ENCODE measurements at places on chromosomes 4 and X. TPM values are rescaled to one million over a fixed set of nuclear protein-coding genes. Genes with fewer than 3 reads are reported as not detected.

DNA sequence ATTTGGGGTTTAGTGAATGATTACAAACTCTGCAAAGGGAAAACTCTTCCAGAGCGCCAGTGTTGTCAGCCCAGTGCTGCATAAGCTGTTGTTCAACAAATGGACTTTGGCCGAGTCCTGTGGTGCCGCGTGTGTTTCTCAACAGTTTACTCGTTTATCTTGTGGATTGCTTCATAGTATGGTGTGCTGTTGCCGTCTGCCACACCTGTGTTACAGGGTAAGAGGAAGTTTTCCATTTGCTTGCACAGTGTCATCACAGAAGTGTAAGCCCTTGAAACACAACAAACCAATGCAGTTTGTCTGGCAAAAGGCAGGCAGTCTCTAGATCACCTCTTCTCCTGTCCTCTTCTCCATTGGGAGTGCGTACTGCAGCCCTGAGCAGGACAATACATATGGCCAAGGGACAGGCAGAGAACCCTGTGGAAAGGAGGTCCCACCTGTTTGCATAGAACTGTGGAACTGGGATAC is 66.3 kb downstream of the DCUN1D4 start:
- H3K27me3 ChIP-seq = no peaks in the 10 kb centered on the region
- DNase-seq = peak; percentile 79
- no peaks in the 10 kb centered on the region for H3K36me3 ChIP-seq
- H3K4me1 ChIP-seq = peaks cover 35% of the 10 kb centered on the region
- H3K27ac ChIP-seq = peak overlapping the region; percentile 64

GRCh38 chr4:125316401-125316790 is 1.6 kb downstream of the FAT4 start:
- H3K27me3 ChIP-seq = no peaks in the 10 kb centered on the region
- no peak overlapping the region for H3K27ac ChIP-seq
- peak; percentile 40 for DNase-seq

GRCh38 chr4:170088716-170089115 is 1.0 kb downstream of the AADAT start:
- peaks cover 6% of the 10 kb centered on the region for H3K4me1 ChIP-seq
- H3K4me3 ChIP-seq = no peak overlapping the region
- H3K36me3 ChIP-seq = no peaks in the 10 kb centered on the region
- H3K27ac ChIP-seq = no peak overlapping the region
- no peak for DNase-seq

GRCh38 chr4:166043801-166044200 is 170.8 kb downstream of the TLL1 start:
- H3K36me3 ChIP-seq = no peaks in the 10 kb centered on the region
- DNase-seq = no peak
- H3K27me3 ChIP-seq = no peaks in the 10 kb centered on the region
- no peak overlapping the region for H3K27ac ChIP-seq

- no peaks in the 10 kb centered on the region for H3K36me3 ChIP-seq
- no peak for DNase-seq
- H3K27ac ChIP-seq = no peak overlapping the region
These were observed 67.4 kb downstream of the CNGA2 start for GRCh38 chrX:151801980-151802379.

DNA sequence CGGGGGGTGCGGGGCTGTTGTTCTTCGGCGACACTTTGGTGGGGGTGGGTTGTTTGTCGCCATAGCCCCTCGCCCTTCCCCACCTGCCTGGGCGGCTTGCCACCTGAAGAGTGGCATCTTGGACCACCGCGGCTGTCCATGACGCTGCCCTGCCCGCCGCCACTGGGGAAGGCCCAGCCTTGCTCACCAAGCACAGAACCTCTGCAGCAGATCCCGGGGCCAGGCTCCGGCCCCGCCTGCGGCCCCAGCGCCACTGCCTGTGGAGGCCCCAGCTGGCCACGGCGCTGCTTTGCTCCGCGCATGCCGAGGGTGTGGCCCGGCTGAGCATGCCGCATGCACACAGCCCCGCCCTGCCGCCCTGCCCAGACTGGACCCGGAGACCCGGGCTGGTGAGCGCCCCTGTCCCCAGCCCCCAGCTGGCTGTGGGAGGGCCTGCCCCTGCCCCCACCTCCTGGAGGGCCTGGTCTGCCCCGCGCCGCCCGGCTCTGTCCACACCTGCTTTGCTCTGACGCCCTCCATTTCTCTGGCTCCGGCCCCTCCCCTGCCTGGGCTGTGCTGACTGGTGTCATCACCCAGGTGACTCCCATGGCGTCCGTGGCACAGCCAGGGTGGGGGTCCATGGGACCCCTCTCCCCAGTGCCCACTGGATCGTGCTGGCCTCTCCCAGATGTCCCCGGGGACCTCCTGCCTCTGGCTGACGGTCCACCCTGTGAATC is 5.3 kb downstream of the NAT8L start:
- H3K36me3 ChIP-seq = no peaks in the 10 kb centered on the region
- H3K4me3 ChIP-seq = no peak overlapping the region
- DNase-seq = peak; percentile 69
- no peak overlapping the region for H3K27ac ChIP-seq
- no peaks in the 10 kb centered on the region for H3K27me3 ChIP-seq

- H3K4me1 ChIP-seq = no peaks in the 10 kb centered on the region
- H3K4me3 ChIP-seq = no peak overlapping the region
- no peaks in the 10 kb centered on the region for H3K36me3 ChIP-seq
- no peak overlapping the region for H3K27ac ChIP-seq
- no peaks in the 10 kb centered on the region for H3K27me3 ChIP-seq
- DNase-seq = no peak
These were observed 89.1 kb downstream of the LARP7 start for GRCh38 chr4:112726041-112726440.

GRCh38 chr4:704198-704891 is 1.3 kb upstream of the PCGF3 start:
- no peak overlapping the region for H3K27ac ChIP-seq
- DNase-seq = peak; percentile 63
- no peaks in the 10 kb centered on the region for H3K4me1 ChIP-seq
- H3K27me3 ChIP-seq = no peaks in the 10 kb centered on the region
- no peaks in the 10 kb centered on the region for H3K36me3 ChIP-seq

DNA sequence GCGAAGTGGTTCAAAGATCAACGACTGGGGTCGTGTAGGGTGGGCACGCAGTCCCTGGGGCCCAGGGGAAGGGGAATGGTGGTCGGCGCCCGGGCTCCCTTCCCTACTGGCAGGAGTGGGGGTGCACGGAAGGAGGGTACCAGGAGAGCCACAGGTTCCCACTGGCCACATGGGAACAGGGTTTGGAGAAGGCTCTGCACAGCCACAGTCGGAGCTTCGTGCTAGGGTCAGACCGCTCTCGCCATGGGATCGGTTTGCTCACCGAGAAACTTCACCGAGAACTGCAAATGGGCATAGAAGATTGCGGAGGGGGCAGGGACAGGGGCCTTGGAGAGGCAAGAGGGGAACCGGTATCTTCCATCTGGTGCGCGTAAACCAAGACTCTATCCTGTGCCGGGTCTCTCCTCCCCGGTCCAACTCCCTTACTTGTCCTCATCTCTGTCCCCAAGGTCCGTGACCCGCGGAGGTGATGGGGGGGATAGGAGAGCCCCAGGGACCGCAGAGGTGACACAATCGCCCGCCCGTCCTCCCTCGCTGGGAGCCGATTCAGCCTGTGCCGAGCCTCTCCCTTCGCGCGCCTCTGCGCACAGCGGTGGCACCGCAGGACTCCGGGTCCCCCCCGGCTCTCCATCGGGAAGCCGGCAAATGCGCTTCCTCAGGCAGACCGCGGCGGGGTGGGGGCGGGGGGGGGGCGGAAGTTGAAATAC is 1.0 kb downstream of the SCD5 start:
- no peaks in the 10 kb centered on the region for H3K36me3 ChIP-seq
- peaks cover 6% of the 10 kb centered on the region for H3K4me1 ChIP-seq
- peak overlapping the region; percentile 66 for H3K4me3 ChIP-seq
- H3K27ac ChIP-seq = peak overlapping the region; percentile 57
- no peaks in the 10 kb centered on the region for H3K27me3 ChIP-seq
- DNase-seq = peak; percentile 73

DNA sequence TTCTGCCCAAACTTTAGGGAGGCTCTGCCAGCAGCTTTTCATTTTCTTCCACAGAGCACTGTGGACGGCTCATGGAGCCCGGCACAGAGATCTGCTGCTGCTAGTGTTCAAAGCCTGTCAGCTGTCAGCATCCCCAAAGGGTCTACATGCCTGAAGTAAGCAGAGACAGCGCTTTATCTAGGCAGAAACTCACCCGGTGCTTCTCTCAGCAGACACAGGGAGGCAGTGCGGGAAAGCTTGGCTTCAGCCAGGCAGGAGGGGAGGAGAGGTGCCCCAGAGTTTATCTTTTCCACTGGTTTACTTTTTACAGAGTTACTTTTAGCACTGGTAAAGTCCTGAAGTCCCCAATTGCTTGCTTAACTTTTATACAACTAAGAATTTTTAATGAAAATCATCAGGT is 339.3 kb downstream of the NKX6-1 start:
- no peak overlapping the region for H3K4me3 ChIP-seq
- no peaks in the 10 kb centered on the region for H3K4me1 ChIP-seq
- no peak overlapping the region for H3K27ac ChIP-seq
- no peaks in the 10 kb centered on the region for H3K36me3 ChIP-seq
- DNase-seq = no peak

- no peak overlapping the region for H3K4me3 ChIP-seq
- no peak for DNase-seq
- H3K27ac ChIP-seq = no peak overlapping the region
These were observed 4.9 kb downstream of the GATA1 start for GRCh38 chrX:48791063-48791820.

GRCh38 chr4:80075995-80076675 is 3.1 kb upstream of the ANTXR2 start:
- no peaks in the 10 kb centered on the region for H3K36me3 ChIP-seq
- no peak for DNase-seq

- H3K4me3 ChIP-seq = no peak overlapping the region
- no peaks in the 10 kb centered on the region for H3K27me3 ChIP-seq
- DNase-seq = no peak
- H3K4me1 ChIP-seq = no peaks in the 10 kb centered on the region
- no peak overlapping the region for H3K27ac ChIP-seq
- H3K36me3 ChIP-seq = no peaks in the 10 kb centered on the region
These were observed 248.5 kb downstream of the NPFFR2 start for GRCh38 chr4:72280252-72280651.

- no peaks in the 10 kb centered on the region for H3K4me1 ChIP-seq
- no peak overlapping the region for H3K27ac ChIP-seq
- no peaks in the 10 kb centered on the region for H3K36me3 ChIP-seq
- no peak overlapping the region for H3K4me3 ChIP-seq
These were observed 54.9 kb downstream of the PHOX2B start for GRCh38 chr4:41693629-41694028.

DNA sequence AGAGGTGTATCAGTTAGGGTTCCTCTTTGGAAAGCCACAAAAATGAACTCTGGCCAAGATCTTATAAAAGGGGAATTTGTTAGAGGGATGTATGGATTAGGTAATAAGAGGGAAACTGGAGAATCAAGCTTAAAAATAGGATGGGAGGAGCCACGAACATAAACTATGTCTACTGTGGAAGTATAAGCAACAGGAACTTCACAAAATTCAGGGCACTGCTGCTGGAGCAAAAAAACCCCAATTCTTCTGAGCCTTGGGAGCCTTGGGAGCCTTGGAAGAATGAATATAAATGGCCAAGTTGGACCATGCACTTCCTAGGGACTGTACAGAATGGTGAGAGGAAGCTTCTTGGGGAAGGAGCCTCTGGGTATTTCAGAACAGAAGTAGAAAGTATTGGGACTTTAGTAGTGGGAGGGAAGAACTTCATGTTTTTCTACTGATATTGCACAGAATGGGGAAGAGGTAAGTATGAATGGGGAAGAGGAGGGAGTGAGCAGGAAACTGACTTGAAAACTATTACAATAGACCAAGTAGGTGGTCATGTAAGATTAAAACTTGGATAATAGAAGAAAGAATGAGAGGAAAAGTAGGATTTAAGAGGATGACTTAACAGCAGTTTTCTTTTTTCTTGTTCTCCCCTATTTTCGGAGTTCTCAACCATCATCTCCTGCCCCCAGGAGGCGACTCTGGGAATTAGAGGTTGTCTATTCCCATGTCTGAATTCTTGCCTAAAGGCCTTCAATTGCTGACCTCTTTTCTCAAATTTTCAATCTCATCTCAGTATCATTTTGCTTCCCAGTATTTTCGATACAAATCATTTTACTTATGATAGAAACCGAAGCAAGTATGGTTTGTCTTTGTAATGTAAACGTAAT is 44.4 kb upstream of the TAPT1 start:
- H3K27me3 ChIP-seq = no peaks in the 10 kb centered on the region
- H3K4me1 ChIP-seq = no peaks in the 10 kb centered on the region
- H3K4me3 ChIP-seq = no peak overlapping the region
- DNase-seq = no peak
- no peak overlapping the region for H3K27ac ChIP-seq
- H3K36me3 ChIP-seq = no peaks in the 10 kb centered on the region

DNA sequence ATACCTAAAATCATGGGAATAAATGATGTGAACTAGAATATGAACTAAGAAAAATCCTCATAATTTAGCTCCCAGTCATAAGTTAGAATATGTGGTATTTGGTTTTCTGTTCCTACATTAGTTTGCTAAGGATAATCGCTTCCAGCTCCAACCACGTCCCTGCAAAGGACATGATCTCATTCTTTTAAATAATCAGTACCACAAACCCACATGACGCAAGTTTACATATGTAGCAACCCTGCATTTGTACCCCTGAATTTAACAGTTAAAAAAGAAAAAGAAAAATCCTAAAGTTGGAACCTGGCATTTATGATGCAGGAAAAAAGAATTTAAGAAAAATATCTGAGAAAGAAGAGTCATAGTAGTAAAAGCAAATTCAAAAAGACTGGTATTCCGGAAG is 13.3 kb downstream of the UBA6 start:
- no peaks in the 10 kb centered on the region for H3K27me3 ChIP-seq
- DNase-seq = no peak
- no peaks in the 10 kb centered on the region for H3K4me1 ChIP-seq
- H3K27ac ChIP-seq = no peak overlapping the region

DNA sequence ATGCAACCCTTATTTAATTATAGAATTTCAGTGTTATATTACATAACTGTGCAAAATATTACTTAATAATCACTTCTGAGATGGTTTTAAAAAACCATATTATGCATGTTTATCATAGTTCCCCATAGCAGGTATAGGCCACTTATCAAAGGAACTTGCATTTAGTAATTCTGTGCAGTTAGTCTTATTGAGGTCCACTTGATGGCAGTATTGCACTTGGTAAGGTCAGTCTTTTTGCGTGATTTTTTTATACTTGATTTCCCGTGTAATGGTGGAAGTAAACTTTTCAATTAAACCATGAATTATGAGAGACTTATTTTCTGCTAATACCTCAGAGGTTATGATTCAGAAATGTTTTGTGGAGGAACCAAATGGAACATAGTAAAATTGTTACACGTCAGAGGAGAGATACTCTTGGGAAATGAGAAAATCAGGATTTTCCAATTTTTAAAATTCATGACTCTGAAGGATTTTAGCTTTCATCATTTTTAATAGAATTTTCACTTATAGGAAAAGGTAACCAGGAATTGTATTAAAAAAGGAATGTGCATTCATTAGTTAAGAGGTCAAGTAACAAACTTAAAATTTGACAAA is 230.0 kb downstream of the CCSER1 start:
- H3K36me3 ChIP-seq = no peaks in the 10 kb centered on the region
- H3K27me3 ChIP-seq = no peaks in the 10 kb centered on the region
- H3K27ac ChIP-seq = no peak overlapping the region
- no peaks in the 10 kb centered on the region for H3K4me1 ChIP-seq

TLR6 gene
- 0.69 TPM for total RNA-seq

ANOS1 gene
- 0.05 TPM for total RNA-seq

TLR10 gene
- 0.16 TPM for total RNA-seq

SLC2A9 gene
- total RNA-seq = 2.9 TPM

XKRX gene
- total RNA-seq = 0.06 TPM

CNOT6L gene
- 25.2 TPM for total RNA-seq

KIAA0232 gene
- 7.0 TPM for total RNA-seq
